ENCODE measurements at places on chromosomes 1 and 21. TPM values are rescaled to one million over a fixed set of nuclear protein-coding genes. Genes with fewer than 3 reads are reported as not detected.

GRCh38 chr1:242139442-242139841, 140.5 kb upstream of the MAP1LC3C start:
- no peak for DNase-seq

DNA sequence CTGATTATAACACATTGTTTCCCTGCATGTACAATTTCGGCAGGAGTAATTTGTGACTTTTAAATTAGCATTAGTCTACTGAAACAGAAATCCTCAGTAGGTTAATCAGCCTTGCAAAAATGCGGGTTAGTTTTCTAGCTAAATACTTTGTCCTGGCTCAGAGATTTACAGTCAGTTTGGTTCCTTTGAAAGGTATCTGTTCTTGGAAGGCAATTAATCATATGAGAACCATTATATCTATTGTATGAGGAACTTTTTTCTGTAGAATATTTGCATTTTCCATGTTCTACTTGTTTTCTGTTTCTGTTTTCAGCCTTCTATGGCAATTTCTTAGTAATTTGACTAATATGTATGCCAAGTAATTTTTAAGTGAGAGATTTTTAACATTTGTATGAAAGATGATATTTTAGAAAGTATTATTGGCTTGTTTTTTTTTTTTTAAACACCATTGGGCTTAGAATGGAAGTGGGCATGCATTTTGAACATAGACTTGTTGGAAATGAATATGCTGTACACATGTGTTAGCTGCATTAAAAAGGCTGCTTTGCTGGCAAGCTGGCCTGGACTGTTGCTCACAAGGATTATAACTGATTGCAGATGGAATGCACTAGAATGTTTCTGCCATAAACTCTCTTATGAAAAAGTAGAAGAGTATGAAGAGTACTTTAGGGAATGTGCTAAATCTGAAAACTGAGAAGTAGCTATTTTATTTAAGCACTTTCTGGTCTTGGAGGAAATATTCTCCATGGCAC, 26.2 kb downstream of the KIF1B start:
- no peak for DNase-seq

- DNase-seq, result no peak
These were observed 5.2 kb downstream of the SLC9A1 start for GRCh38 chr1:27149762-27150113.

DNA sequence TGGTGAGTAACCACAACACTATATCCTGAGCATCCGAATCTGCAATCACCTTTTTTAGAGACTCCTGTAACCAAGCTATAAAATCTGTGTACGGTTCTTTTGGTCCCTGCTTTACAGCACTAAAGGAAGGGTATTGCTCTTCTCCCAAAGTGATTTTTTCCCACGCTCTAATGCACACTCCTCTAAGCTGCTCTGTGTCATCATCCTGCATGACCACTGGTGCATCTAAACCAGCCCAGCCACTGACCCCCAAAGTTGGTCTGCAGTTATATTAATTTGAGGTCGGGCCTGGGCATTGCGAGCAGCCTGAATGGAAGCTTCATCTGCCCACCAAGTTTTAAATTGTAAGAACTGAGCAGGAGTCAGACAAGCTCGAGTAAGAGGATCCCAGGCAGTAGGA, 480.0 kb downstream of the PTPRU start:
- no peak for DNase-seq

The SLC16A4 gene
- 85.4 TPM for polyA plus RNA-seq

All from left renal cortex interstitium (tissue), 4 donors.